ENCODE measurements at places on chromosomes 3 and 15. TPM values are rescaled to one million over a fixed set of nuclear protein-coding genes. Genes with fewer than 3 reads are reported as not detected.

The CCK gene
- not detected for total RNA-seq

The CFAP20DC gene
- total RNA-seq = 5.4 TPM

The TEX9 gene
- 2.5 TPM for total RNA-seq

The SLC15A2 gene
- total RNA-seq = 1.2 TPM

The SPSB4 gene
- not detected for total RNA-seq

The LRRC2 gene
- total RNA-seq = 0.09 TPM

The TMEM42 gene
- 57.5 TPM for total RNA-seq

The SEMA5B gene
- 0.23 TPM for total RNA-seq

Data from pericardium fibroblast (primary cell).